ENCODE measurements at places on chromosomes 3 and 15.

GRCh38 chr15:101114610-101115009 is 137.2 kb downstream of the CHSY1 start:
- no peak for DNase-seq

GRCh38 chr15:48754011-48754410 is 56.9 kb downstream of the CEP152 start:
- no peak for DNase-seq

- DNase-seq, result no peak
These were observed 28.7 kb downstream of the DLEC1 start for GRCh38 chr3:38067508-38068233.

- no peak for DNase-seq
These were observed 321.8 kb downstream of the CTNNB1 start for GRCh38 chr3:41521010-41521655.

Data from NCI-H2081 treated with DMSO at 0.1 percent for 48 hours (cell line).